Tibial artery (tissue), 4 donors: ENCODE measurements at places on chromosomes 6 and 20.

DNA sequence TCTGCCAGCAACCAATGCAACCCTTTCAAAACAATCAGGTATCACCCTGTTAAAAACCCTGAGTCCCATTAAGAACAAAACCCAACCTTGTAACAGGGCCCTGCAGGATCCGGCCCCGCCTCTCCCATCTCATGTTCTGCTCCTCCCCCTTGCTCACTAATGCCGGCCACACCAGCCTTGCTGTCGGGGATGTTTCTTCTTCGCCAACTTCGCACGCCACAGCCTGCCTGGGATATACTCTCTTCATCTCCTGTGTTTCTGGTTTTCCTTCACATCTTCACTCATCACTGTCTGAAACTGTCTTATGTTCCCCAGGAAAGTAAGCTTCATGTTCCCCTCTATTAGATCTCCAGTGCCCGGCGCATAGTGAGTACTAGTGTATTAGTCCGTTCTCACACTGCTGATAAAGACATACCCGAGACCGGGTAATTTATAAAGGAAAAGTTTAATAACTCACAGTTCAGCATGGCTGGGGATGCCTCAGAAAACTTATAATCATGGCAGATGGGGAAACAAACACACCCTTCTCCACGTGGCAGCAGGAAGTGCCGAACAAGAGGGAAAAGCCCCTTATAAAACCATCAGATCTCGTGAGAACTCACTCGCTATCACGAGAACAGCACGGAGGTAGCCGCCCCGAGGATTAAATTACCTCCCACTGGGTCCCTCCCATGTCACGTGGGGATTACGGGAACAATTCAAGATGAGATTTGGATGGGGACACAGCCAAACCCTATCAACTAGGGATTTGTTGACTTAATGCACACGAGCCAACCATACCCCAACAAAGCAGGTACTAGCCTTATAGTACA lies 5.1 kb downstream of the TP53RK start:
- peak; percentile 44 for DNase-seq

GRCh38 chr20:3013771-3014170 lies 29.7 kb upstream of the GNRH2 start:
- DNase-seq = no peak

DNA sequence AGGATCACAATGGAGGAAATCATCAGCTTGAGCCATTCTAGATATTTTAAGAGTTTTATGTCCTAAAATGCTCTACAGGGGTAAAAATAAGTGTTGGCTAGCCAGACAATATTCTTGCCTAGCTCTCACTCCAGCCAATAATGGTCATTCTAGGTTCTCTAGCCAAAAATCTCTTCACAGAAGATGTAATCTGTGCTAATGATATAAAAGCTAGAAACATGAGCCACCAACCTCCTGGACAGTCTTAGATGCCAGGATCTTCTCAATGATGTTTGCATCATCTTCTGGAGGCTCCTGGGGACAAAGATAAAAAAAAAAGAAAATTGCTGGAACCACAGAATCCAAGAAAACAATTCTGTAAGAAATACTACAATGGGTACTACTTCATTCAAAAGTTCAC lies 119.1 kb downstream of the CHD6 start:
- no peak for DNase-seq

DNA sequence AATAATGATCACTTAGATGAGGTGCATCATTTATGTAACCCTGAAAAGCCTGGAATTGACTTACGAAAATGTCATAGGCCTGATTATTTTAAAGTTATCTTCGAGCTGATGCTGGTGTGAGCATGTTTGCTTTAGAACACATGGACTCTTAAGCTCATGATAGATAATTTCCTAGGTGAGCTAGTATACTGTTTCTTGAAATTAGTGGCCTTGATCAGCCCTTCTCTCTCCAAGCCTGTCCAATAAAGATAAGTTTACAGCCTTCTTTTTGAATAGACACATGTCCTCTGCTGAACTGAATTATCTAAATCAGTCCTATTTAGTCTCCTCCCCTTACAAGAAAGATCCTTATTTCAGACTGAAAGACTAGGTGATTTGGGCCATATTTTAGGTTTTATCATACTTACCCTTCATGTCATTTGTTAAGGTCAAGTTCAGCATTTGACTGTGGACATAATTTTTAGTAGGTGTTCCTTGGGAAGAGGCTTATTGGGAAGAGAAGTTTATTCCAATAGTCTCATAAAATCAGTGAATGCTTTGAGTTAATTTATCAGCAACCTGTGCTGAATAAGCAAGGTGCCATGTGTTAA lies 15.3 kb downstream of the FOXO3 start:
- no peak for DNase-seq

DNA sequence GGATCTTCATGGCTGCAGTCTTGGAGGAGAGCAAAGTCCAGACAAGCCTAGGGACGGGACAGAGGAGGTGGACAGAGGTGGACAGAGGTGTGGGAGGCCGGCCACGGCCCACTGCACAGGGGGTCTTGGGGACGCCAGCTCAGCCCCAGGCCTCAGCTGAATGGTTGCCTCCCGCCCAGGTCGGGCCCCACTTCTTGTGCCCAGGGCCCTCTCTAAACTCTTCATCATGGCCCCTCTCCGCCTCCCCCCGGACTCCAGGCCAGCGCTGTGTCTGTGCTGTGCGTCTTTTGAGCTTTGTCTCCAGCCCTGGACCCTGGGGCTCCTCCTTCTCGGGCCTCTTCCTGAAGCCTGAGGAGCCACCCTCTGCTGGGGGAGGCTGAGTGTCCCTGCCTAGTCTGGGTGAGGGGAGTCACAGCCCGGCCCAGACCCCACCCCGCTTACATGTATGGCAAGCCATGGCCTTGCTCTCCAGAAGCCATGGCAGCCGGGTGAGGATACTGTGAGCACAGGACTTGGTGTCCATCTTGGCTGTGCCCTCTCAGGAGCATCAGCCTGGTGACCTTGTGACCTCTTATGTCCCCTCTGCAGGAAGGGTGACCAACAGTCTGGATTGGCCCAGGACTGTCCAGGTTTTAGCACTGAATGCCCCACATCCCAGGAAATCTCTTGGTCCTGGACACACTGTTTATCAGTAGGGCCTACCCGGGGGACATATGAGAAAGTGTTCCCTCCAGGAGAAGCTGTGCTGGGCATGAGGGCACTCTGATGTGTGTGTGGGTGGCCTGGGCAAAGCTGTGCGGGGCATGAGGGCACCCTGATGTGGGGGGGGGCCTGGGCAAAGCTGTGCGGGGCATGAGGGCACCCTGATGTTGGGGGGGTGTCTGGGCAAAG lies 9.4 kb upstream of the NPBWR2 start:
- peak; percentile 53 for DNase-seq

DNA sequence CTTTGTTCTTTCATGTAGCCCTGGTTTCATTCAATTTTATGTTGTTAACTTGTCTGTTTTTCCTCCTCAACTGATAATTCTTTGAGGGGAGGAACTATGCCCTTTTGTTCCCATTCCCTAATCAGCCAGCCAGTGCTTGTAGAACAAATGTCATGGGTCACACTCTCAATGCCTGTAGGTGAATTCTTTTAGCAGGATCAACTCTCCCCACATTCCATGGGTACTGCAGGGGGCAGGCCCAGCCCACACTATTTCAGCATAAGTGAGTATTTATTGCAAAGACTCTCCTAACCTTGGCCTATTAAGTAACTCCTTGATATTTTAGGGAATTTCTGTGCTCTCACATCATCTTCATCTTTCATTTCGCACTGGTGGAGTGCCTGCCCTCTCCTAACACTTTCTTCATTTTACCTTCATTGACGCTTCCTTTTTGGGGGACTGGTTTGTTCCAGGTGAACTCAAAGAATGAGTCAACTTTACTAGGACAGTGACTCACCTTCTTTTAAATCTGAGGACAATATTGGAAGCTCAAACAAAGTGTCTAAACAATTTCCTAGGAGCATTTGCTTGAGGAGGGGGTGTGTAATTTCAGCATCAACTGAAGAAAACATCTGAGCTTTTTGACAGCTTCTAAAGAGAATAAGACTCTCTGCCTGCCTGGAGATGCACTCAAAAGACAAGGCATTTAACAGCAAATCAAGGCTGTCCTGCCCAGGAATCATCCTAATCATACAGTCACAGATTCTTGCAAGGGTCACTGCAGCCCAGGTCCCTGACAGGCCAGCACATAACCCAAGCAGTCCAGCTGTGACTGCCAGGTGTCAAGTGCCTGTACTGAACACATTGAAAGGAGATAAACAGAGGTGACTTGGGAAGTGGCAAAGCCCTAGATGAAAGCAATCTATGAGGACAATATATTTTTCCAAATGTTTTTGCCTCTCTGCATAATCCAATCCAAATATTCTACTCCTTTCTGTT lies 263.9 kb upstream of the PRND start:
- DNase-seq = no peak

DNA sequence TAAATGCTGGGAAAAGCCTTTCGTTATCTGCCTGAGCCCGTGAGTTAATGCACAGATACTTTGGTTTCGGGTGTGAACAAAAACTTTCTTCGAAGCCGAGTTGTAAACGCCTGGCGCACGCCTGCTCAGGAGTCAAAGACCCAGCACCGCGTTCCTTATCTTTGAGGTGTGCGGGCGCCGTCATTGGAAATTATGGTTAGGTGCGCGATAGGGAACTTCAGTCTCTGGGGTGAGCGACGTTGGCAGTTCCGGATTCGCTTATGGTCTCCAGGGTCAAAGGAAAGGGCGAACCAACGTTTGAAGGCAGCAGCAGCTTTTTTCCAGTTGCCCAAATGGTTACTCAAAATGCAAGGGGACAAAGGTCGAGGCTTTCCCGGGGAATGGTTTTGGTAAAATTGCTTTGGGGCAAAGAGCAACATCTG lies 853 bp downstream of the SLC22A3 start:
- no peak for DNase-seq

DNA sequence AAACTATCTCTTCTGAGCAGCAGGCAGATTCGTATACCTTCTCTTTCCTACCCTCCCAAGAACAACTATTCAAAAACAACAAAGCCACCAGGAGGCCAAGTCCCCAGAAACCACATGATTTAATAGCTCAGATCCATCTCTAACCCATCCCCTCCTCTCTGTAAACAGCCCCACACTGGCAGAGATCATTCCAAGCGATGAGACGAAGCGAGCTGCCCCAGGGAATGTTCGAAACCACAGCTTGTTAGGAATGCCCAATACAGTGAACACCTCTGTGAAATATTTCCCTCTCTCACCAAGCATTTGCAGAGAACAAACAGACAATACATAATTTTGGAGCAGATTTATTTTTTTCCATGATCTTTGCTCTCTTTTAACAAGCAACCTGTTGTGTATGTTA lies 231.8 kb downstream of the SOD2 start:
- DNase-seq = no peak

- DNase-seq = no peak
These were observed 38.4 kb upstream of the EYA4 start for GRCh38 chr6:133202610-133203343.

GRCh38 chr6:69907981-69908498 lies 41.7 kb downstream of the COL19A1 start:
- no peak for DNase-seq

DNA sequence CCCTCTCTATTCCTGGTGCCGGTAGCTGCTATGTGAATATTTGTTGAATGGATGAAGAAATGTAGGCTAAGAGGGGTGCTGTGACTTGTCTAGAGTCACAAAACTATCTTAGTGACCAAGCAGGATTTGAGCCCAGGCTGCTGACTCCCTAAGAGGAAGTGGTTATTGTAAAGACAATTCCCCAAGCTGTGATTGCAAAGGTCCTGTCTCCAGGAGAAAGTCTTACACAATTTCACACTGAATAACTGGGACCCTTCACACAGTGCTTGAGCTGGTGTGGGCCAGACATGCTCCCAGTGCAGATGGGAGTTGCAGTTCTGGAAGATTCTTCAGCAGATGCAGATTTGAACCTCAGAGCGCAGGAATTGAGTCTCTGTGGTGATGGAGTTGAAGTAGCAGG lies 38.1 kb downstream of the IYD start:
- DNase-seq = no peak

GRCh38 chr6:131828080-131828479 lies 20.3 kb downstream of the ENPP1 start:
- DNase-seq = peak; percentile 31

DNA sequence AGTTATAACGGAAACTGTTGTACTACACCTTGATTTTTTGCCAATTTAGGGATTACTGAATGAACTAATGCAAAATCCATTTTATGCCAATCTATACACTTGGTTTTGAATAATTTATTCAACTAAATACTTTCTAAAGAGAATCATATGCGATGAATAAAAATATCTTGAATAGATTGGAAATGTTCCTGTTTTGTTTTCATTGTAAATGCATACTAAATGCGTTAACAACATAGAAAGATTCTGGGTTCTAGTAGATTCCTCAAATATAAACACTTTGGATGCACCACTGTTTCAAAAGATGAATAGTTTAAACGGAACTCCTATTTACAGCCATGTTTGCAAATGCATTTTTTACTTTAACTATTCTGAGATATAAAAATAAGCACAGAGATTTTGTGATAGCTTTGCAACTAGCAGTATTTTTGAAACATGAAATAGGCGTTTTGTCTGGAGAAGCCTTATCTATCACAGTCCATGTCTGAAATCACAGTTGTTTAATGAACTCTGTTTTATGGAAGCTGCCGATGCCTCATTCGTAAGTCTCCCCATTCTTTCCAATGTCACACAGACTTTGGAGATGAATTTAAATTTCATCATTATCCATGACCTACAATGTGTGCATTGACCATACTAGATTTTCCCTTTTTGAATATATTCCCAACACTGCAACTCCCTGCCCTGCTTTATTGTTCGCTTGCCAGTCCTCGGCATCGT lies 277.7 kb upstream of the QKI start:
- no peak for DNase-seq

- DNase-seq = no peak
These were observed 27.7 kb downstream of the MAP3K5 start for GRCh38 chr6:136764517-136764993.

- no peak for DNase-seq
These were observed 37.5 kb downstream of the MAK start for GRCh38 chr6:10800810-10801209.

DNA sequence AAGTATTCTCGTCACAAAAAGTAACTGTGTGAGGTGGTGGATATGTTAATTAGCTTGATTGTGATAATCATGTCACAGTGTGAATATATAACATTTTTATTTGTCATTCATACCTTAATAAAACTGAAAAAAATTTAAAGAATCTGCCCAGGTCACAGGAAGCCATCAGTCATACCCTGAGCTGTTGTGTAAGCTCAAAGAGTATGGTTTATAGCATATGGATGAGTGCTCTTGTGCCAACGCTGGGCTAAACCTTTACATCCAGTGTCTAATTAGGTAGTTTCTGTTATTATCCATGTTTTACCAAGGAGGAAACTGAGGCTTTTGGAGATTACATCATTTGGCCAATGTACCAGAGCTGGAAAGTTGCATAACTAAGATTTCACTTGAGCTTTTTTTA lies 11.4 kb downstream of the PKIG start:
- DNase-seq = no peak
